ENCODE measurements at places on chromosomes 16 and 17. TPM values are rescaled to one million over a fixed set of nuclear protein-coding genes. Genes with fewer than 3 reads are reported as not detected.

The CDH8 gene
- not detected for total RNA-seq

The NECAB2 gene
- total RNA-seq: not detected

The KRT31 gene
- not detected for total RNA-seq

The NXPH3 gene
- 5.3 TPM for total RNA-seq

The C17orf107 gene
- 1.1 TPM for total RNA-seq

The TBC1D3D gene
- total RNA-seq: 0.09 TPM

The FBXO39 gene
- 24.9 TPM for total RNA-seq

The ABCC3 gene
- total RNA-seq: 0.11 TPM

The BCL6B gene
- total RNA-seq: 76.2 TPM

The ASB16 gene
- not detected for total RNA-seq

The ACBD4 gene
- total RNA-seq: 2.8 TPM

The HAS3 gene
- total RNA-seq: 14.5 TPM

The TMEM114 gene
- total RNA-seq: not detected

The HNF1B gene
- total RNA-seq: not detected

The PAFAH1B1 gene
- total RNA-seq: 76.3 TPM

The TVP23C gene
- 19.1 TPM for total RNA-seq

The GOSR2 gene
- total RNA-seq: 36.4 TPM

The NPIPB9 gene
- 1.7 TPM for total RNA-seq

The PIPOX gene
- total RNA-seq: 0.86 TPM

The KRTAP9-8 gene
- total RNA-seq: not detected

The PRAC2 gene
- total RNA-seq: not detected

The HOXB1 gene
- total RNA-seq: not detected

The KRT20 gene
- total RNA-seq: not detected

The SEPTIN1 gene
- not detected for total RNA-seq

The TNK1 gene
- total RNA-seq: 2.3 TPM

The NUP85 gene
- 28.7 TPM for total RNA-seq

The SNAI3 gene
- 0.11 TPM for total RNA-seq

The HYDIN gene
- total RNA-seq: not detected

The AKTIP gene
- 19.9 TPM for total RNA-seq

The ELOB gene
- total RNA-seq: 231 TPM

The EVPL gene
- total RNA-seq: not detected

The HIC1 gene
- total RNA-seq: 50.0 TPM

The SPATA22 gene
- total RNA-seq: 0.33 TPM

The P3H4 gene
- total RNA-seq: 51.5 TPM

The CD300E gene
- not detected for total RNA-seq

The TP53TG3 gene
- total RNA-seq: not detected

The CNGB1 gene
- not detected for total RNA-seq

The KRT25 gene
- total RNA-seq: not detected

The THUMPD1 gene
- 76.0 TPM for total RNA-seq

The TBX4 gene
- total RNA-seq: not detected

The PRDM7 gene
- not detected for total RNA-seq

The PLA2G10 gene
- total RNA-seq: not detected

The HS3ST3B1 gene
- 0.43 TPM for total RNA-seq

The FOXF1 gene
- 0.33 TPM for total RNA-seq

The MEFV gene
- not detected for total RNA-seq

The CLDN9 gene
- total RNA-seq: not detected

The CCL5 gene
- total RNA-seq: 0.33 TPM

The TRIM47 gene
- 37.6 TPM for total RNA-seq

The C17orf100 gene
- total RNA-seq: 0.43 TPM

The CD300A gene
- total RNA-seq: not detected

The KRTAP2-3 gene
- total RNA-seq: not detected

The MEIOB gene
- total RNA-seq: not detected

The CARD14 gene
- total RNA-seq: 0.52 TPM
